ENCODE measurements at places on chromosomes 6 and 20.

DNA sequence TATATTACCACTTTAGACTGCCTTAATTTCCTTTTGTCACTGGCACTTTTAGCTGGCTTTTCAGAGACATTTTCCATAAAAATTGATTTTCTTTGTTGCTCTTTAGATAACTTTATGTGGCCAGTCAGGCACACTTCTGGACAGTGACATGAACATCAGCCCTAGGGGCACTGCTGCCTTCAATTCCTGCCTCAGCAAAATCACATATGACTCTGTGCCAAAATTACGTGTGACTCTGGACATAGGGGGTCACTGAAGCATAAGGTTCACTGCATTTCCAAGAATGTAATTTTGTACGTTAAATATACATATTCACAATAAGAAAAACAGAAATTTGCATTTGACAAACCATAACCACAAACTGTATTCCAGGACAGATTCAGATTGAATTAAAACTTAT is 66.5 kb downstream of the ESF1 start:
- DNase-seq = no peak

DNA sequence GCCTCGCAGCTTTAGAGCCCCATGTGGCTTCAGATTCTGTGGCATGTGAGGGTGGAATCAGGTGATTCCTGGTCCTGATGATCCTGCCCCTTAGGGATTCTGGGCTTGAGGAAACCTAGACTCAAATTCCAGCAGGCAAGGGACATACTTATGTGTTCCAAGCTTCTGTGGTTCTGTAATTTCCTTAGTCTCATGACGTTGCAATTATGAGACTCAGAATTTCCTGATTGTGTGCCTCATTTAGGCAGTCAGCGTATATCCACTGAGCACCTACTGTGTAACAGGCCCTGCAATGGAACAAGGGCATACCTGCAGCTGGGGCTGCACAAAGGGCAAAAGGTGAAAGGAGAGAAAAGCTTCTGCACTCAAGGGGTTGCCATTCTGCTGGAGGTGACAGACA is 11.6 kb upstream of the BPIFB4 start:
- no peak for DNase-seq

GRCh38 chr20:44861531-44862006 is 23.9 kb upstream of the YWHAB start:
- no peak for DNase-seq

DNA sequence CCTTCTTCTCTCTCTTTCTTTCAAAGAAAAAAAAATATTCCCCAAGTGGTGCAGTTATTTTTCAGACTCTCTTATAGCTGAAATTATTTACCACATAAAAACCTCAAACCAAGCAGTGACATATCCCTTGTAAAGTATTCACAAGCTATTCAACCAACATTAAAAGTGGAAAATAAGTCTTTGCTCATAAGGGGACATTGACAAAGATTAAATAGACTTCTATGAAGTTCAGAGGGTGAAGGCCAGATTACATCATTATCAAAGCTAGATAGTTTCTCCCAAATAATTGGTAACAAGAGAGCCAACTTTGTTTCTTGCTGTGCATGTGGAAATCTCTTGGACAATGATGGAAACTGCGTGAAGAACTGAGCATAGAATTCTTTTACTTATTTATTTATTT is 379.8 kb upstream of the RSPO3 start:
- no peak for DNase-seq

GRCh38 chr6:167984876-167985604 is 12.4 kb upstream of the KIF25 start:
- no peak for DNase-seq

GRCh38 chr6:83221889-83222479 is 28.8 kb downstream of the RWDD2A start:
- peak; percentile 6 for DNase-seq

GRCh38 chr6:29666826-29667130 is 9.9 kb downstream of the MOG start:
- peak; percentile 64 for DNase-seq

DNA sequence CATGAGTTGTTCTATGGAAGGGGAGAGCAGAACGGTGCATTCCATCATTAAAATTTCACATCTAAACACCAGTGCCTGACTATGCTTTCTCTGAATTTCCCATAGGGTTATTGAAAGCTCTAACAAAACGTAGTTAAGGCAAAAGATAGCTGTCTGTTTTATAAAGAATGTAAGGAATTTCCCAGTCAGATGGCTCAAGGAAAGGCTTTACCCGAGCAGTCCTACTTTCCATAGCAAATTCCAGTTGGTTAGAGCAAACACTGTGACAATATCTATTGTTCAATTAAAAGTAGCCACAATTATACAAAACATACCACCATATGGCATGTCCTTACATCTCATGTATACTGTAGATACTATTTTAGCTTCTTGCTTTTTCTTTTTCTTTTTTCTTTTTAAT is 1059.5 kb upstream of the FLRT3 start:
- no peak for DNase-seq

GRCh38 chr6:129370268-129370916 is 339.6 kb downstream of the ARHGAP18 start:
- DNase-seq = peak; percentile 15

- DNase-seq = no peak
Observed at GRCh38 chr20:19858466-19859371, 100.7 kb downstream of the RIN2 start.

- no peak for DNase-seq
Observed at GRCh38 chr20:49323622-49324238, 45.9 kb upstream of the ZNFX1 start.

GRCh38 chr6:145141572-145141971 is 593.7 kb downstream of the EPM2A start:
- DNase-seq = no peak

- DNase-seq = no peak
Observed at GRCh38 chr6:53358440-53359094, 9.8 kb upstream of the ELOVL5 start.

DNA sequence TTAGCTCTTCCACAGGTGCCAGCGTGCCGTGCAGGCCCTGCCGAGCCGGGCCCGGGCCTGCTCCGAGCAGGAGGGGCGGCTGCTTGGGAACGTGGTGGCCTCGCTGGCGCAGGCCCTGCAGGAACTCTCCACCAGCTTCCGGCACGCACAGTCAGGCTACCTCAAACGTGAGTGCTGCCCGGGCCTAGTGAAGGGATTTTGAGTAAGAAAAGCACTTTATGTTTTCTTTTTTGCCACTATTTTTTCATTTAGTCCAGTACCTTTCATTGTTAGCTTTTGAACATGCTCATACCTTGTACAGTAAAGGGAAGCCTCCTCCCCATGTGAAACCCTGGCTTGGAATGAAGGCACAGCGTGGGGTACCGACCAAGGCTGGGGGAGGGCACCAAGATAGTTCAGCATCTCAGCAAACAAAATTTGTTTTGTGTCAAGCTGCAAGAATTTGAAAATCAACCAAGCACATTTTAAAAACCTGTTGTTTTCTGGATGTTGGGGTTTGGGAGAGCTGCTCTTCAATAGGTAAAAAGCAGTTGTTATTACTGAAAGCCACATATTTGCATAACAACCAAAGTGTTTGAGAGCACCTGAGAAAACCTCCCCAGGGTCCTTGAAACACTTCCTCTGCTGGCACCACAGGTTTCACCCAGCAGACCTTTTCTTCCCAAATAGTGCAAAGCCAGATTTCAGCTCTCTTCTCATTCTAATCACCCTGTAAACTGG is 18.4 kb downstream of the STX16 start:
- DNase-seq = peak; percentile 92

GRCh38 chr6:50608421-50608820 is 104.9 kb upstream of the TFAP2D start:
- no peak for DNase-seq

GRCh38 chr6:140708441-140708840 is 1334.0 kb upstream of the CITED2 start:
- DNase-seq = no peak

GRCh38 chr6:156024339-156024738 is 568.7 kb upstream of the NOX3 start:
- no peak for DNase-seq

DNA sequence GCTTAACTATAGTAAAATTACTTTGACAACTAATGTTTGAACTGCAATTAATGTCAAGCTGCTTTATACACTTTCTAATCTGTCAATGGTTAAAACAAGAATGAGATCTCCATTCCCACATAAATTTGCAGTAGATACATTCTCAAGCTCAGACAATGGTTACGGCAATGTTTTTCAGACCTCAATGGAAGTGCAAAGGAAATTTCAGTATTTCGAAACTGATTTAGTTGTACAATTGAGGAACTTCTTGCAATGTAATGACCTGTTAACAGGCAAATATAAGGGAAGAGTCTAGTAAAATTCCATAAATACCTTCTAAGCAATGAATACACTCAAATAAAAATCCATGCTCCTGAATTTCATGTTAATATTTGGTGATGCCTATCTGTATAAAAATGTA is 94.7 kb downstream of the ADTRP start:
- DNase-seq = no peak

DNA sequence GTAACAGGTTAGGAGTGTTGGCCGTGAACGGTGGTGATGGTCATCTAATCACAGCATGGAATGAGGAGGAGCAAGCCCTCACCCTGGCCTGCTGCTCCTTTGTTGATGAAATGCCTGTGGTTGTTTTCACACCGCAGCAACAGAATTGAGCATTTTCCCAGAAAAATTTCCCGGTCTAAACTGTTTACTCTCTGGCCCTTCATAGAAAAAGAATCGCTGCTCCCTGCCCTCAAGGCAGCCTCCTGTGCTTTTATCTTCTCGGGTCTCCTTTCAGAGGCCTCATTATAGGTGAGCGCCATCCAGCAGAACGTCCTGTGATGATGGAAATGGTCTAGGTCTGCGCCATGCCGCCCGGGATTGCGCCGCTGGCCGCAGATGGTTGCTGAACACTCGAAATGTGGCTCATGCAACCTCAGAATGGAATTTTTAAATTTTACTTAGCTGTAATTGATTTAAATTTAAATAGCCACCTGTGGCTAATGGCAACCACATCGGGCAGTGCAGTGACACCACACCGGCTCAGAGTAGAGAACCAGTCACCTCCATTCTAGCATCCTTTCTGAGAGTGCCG is 30.2 kb downstream of the PHACTR3 start:
- no peak for DNase-seq

All from NT2/D1 (cell line).